ENCODE measurements at places on chromosomes 13 and 19.
A peak's percentile ranks its signal among the peaks of the same experiment; 100 is the strongest.

DNA sequence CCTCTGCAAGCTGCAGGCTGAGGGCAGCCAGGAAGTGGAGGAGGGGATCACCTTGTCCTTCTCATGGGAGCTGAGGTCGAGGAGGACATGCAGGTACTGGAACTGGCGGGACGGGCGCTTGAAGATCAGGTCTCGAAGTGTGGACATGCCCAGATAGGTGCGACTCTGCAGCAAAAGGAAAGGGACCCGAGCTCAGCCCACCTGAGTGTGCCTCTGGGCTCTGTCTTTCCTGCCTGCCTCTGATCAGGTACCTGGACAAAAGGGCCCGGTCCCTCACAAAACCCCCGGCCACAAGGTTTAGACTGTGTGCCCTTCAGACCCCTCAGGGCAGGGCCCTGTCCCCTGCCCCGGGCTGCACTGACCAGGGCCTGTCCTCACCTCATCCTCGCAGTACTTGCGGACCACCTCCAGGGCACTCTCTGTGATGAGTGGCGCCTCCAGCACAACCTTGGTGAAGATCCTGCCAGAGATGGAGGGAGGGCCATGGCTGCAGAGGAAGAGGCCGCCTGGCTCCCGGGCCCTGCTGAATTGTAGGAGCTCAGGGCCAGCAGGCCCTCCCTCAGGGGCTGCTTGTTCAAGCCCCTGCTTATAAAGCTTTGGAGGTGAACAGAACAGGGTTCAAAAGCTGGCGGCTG lies 12.5 kb upstream of the RSPH6A start:
- DNase-seq = no peak

- DNase-seq = no peak
Measured at GRCh38 chr13:58594747-58595600, 963.4 kb downstream of the PCDH17 start.

DNA sequence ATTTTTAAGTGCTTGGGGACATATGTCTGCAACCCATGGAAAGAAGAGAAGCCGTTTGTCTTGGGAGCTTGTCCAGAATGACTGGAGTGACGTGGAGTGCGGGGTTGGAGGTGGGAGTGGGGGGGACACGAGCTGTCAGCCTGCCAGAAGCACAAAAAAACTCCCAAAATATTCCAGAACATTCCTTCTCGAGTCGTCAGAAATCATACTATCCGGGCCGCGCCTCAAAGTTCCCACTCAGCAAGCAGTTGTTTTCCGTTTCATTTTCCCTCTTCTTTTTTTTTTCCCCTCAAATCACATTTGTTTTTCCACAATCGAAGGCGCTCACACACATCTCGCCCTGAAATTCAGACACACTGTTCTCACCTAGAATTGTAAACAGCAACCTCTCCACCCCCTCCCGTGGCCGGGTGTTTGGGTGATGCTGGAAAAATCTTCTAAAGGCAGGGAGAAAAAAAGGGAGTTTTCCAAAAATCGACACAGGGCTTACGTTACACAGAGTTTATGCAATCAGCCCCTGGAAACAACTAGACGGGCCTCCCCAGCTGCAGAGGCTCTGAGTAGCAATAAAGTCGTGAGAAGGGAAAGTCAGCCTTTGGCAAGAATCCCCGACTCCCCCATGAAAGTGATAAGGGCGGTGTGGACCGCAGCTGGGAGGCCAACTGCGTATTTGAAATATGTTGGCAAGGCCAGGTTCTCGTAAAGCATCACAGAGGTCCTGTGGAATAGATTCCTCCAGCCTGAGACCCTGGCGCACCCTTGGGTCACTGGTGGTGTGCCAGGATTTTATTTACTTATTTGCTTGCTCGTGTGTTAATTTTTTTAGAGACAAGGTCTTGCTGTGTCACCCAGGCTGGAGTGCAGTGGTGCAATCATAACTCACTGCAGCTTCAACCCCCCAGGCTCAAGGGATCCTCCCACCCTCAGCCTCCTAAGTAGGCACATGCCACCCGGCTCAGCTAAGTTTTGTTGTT lies 31.2 kb upstream of the KLF2 start:
- DNase-seq = peak; percentile 78

GRCh38 chr19:31543456-31543855 lies 194.2 kb upstream of the TSHZ3 start:
- DNase-seq = no peak

DNA sequence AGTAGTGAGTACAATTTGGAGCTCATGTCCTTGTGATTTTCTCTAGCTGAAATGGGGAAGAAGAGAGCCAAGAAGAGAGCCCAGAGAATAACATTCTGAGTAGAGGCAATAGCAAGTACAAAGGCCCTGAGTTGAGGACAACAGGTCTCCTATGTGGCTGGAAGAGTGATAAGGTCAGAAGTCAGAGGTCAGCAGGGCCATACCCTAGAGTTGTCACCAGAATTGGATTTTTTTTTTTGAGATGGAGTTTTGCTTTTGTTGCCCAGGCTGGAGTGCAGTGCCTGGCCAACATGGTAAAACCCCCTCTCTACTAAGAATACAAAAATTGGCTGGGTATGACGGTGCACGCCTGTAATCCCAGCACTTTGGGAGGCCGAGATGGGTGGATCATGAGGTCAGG lies 8.0 kb upstream of the TRIM28 start:
- no peak for DNase-seq

GRCh38 chr13:101512650-101513049 lies 60.2 kb downstream of the ITGBL1 start:
- no peak for DNase-seq

- DNase-seq = no peak
Measured at GRCh38 chr13:113912596-113912995, 48.7 kb upstream of the GAS6 start.

GRCh38 chr19:40366697-40367561 lies 18.4 kb downstream of the PLD3 start:
- DNase-seq = no peak

GRCh38 chr13:19794631-19795030 lies 11.9 kb upstream of the PSPC1 start:
- no peak for DNase-seq

DNA sequence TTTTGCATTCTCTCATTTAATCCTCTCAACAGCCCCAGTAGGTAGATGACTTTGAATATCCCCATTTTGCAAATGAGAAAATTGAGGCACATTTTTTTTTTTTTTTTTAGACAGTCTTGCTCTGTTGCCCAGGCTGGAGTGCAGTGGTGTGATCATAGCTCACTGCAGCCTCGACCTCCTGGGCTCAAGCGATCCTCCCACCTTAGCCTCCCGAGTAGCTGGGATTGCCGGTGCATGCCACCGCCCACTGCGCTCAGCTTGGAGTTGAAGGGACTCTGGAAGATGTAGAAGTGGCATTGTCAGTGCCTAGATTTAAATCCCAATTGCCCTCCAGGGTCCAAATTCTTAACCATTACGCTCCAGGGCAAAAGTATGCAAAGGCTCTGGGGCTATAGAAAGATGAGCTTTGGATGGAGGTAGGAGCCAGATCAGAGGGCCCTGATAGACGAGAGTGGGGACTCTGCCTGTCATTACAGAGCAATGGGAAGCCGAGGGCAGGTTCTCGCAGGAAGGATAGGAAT lies 813 bp upstream of the MCOLN1 start:
- DNase-seq = no peak

DNA sequence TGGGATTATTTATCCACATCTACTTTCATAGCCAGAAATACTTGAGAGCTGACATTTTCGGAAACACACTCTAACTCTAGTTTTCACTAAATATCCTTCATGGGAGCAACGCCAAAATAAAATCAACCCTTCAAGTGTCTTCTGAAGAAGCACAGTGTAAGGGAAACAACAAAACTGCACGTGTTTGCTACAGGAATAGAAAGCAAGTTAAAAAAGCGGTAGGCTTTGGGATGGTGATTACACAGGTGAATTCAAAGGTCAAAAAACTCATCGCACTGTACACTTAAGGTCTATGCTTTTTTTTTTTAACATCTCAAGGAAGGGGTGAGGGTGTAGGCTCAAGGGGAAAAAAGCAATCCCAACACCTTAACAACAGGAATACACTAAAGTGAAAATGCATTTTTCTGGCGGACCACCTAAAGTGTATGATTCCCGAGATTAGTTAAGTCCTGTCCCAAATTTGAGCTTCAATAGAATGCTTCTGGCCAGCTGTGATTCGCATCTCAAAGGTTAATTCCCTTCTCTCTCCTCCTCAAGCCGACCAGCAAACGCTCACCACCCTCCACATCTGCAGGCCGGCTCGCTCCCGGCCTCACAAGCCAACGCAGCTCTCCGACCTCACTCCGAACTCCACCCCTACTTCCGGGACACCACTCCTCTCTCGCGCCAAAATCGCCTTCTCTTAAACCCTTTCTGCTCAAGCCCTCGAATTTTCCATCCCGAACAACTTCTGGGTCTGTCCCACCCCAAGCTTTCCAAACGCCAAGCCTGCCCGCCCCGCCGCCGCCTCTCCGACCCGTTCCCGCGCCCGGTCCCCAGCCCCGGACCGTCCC lies 1.1 kb downstream of the ARGLU1 start:
- no peak for DNase-seq

DNA sequence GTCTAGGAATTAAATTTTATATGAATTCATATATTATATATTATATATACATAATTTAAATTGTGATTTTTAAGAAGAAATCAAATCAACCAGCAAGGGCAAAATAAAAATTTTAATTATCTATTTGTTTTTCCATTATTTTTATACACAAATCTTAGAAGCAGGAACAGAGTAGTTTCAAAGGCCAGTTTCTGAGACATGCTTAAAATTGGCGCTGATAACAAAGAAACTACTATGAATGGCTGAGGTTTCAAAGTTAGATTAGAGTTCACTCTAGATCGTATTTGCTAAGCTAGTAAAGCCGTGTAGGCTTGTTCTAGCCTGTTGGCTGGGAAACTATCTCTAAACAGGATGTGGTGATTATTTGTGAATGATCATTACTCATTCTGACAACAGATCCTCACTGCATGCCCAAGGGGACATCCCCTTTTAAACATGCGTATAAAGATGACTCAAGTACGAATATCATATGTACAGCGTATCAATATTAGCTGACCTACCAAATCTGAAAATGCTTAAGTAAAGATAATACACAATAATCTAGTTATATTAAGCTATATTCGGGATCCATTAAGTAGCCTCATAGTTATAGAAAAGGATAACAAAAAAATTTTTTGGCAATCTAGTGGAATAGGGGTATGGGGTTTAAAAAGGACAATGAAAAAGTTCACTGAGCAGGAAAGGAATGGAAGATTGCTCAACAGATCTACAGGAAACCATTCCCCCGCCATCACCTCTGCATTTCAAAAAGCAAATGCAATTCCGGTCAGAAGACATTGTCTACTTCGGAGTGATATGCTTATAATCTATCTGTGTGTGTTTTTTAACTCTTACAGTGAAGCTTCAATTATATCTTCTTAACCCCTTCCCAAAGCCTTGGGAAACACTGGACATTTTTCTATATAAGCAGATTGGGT lies 150.1 kb downstream of the SHISA2 start:
- no peak for DNase-seq

DNA sequence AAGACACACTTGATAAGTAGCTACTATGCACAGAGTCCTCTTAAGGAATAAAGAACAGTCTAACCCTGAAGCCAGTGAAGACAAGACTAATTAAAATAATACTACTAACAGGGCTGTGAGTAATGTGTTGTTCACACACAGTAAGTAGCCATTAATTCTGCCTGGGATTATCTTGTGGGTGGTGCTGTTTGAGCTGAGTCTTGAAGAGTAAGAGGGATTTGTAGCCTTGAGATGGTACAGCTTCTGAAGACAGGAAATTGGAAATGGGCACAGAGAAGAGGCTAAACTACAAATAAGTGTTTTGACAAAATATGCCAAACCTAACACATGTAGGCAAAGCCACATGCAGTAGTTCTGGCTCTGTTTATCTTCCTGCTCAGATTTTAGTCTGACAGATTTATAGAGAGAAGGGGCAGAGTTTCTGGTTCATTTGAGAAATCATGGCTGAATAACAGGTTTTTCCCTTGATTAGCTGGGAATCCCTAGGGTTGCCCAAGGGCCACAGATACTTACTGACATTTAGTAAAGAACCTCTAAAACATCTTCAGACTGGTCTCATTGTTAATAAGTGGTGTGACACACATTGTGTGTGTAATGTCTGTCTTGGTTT lies 38.0 kb downstream of the ITGBL1 start:
- no peak for DNase-seq

DNA sequence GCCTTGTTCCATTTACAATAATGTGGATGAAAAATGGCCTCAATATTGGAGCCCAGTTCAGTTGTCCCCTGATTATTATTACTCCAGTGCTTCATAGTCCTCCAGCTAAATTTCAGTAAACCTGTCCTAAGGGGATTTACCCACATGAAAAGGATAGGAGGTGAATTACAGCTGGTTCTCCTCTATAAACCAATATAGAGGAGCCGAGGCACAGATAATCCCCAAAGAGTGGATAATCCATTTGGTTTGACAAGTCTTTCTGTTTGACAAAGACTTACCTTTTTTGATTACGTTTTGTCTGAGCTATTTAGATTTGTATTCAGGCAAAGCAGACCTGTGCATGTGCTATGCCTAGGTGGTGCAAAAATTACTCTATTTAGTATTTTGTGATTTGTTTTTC lies 2.7 kb downstream of the CNMD start:
- no peak for DNase-seq

- DNase-seq = no peak
Measured at GRCh38 chr13:82259284-82259683, 1623.0 kb downstream of the SLITRK1 start.

DNA sequence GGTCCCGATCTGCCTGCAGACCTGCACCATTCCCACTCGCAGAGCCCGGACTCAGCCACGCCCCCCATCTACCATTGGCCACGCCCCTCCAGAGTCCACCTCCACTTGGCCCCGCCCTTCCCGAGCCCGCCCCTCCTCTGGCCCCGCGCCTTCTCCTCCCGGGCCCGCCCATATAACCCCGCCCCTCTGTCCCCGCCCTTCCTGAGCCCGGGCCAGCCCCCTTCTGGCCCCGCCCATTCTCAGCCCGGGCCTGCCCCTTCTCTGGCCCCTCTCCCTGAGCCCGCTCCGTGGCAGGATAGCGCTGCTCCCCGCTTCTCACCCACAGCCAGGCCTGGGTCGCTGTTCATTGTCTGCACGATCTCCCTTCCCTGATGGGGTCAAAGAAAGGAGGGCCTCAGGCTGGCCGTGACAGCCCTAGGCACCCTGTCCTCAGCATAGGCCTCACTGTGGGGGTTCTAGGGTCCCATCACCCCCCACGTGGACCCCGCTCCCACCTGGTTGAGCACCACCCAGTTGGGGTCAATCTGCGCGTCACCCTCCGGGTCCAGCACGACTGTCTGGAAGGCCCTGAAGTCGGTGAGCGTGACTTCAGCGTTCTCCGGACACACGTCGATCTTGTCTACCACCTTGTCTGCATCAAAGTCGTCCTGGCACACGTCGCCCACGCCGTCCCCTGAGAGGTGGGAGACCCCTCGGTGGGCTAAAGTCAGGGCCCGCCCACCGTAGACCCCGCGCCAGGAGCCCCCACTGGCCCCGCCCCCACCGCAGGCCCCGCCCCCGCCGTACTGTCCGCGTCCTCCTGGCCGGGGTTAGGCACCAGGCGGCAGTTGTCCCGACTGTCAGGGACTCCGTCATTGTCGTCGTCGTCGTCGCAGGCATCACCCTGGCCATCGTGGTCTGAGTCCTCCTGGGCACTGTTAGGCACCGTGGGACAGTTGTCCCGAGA lies 5.7 kb downstream of the COMP start:
- no peak for DNase-seq

GRCh38 chr13:25778808-25779305 lies 273.0 kb downstream of the SHISA2 start:
- no peak for DNase-seq

All from right renal pelvis (tissue), 4 donors.